ENCODE measurements at places on chromosomes 2 and 18.

- no peak for DNase-seq
These were observed 225.7 kb upstream of the ST6GAL2 start for GRCh38 chr2:107111623-107112022.

DNA sequence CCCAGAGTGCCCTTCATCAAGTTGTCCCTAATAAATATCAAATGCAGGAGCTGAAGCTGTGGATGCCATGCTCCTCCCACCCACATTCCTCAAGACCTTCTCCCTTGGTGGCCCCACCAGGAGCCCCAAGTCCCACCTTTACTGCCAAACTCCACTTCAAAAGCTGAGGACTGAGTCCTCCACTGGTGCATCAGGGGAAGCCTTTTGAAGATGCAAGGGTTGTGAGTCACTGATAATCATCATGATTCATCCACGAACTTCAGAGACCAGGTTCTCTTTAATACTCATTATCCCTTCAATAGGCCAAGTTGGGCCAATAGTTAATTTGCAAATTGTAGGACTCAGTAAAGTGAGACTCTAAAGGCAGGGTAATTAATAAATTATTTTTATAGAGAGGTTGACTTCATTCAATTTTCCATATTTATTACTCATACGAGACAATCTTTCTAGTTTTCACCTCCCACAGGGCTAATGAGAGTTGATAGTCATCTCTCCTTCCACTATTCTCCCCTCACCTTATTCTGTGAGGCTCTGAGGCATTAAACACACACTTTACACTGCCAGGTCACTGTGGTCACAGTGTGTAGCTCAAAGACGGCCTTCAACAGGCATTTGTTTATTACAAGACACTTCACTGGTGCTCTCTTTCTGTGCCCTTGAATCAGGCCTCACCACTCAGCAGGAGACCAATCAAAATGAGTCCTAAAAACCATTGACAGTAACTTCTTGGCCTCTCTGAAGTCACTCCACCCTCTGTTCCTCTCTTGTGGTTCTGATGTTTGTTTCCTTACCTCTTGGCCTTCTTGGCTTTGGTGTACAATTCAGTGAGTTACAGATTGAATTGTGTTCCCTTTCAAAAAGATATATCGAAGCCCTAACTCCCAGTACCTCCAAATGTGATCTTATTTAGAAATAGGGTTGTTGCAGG is 99.9 kb downstream of the TRIB2 start:
- peak; percentile 35 for DNase-seq

DNA sequence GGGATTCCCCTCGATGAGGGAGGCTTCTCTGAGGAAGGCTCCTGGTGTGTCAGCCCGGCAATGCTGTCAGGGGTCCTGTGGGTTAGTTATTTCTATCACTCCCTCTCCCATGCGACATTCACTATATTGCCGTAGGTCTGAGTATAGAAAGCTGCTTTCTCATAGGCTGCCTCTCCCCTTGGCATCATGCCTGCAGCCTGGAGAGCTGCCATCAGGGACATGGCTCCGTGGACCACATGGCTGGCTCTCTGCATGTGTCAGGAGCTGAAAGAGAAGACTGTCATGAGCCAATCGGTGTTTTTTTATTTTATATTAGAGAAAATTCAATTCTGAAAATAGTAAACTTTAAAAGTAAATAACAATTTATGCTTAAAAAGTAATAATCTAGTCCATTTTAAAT is 198.0 kb downstream of the CDH20 start:
- no peak for DNase-seq

DNA sequence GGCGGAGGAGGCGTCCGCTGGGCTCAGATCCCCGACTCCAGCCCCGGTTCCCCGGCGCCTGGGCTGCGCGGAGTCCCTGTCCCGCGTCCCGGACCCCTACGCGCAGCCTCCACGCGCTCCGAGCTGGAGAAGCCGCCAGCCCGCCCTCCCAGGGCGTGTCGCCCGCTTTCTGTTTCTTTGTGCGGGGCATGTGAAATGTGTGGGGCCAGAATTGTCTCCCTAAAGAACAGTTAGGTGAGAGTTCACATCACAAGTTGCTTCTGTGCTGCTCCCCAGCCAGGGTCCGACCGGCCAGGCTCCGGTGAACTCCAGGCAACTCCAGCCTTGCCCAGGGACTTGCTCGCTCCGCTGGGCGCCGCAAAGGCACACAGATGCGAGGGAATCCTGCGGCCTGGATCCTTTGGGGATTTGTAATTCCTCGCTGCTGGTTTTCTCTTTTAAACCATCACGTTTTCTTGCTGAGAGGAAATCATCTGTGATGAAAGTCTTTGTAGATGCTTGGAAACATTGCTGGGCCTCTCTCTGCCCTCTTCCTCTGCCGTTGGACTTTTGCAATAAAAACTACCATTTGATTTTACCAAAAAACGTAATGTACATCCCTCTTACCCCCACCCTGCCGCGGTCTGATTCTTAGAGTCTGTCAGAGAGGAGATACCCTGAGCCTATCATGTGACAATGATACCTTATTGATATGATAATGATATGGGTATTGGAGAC is 631 bp downstream of the GYPC start:
- DNase-seq: peak; percentile 14

Measured in T1000 (cell line).